ENCODE measurements at places on chromosomes 4 and X.

DNA sequence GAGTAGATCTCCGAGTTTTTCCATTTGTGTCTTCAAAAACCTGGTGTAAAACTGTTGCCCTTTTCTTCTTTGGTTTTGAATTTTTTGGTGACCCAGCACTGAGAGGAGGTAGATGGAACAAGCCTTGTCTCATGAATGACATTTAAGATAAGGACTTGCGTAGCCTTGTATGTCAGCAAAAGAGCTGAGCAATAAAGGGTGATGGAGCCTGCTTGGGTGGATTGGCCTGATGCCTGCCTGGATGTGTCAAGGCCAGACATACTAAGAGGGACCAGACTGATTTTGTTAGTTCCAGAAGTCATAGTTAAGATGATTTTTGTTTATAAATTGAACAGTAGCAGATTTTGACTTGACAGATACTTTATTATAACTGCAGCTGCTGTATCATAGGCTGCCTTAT lies 134.9 kb downstream of the POLA1 start:
- DNase-seq, result no peak

GRCh38 chrX:11558972-11559371 lies 106.7 kb downstream of the ARHGAP6 start:
- no peak for DNase-seq

DNA sequence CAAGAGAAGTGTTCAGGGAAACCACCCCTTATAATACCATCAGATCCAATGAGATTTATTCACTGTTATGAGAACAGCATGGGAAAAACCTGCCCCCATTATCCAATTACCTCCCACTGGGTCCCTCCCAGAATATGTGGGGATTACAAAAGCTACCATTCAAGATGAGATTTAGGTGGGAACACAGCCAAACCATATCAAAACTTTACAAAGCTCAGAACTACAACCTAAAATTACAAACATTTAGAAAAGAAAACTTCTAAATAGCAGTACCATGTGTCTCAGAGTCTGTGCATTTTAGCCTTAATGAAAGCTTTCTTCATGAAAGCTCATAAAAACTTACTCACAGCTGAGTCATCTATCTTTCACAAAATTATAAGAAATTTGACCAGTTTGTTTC lies 1442.8 kb upstream of the PCDH7 start:
- DNase-seq, result no peak

GRCh38 chr4:143287572-143287923 lies 49.1 kb upstream of the GAB1 start:
- DNase-seq, result no peak

- no peak for DNase-seq
These were observed 143.8 kb downstream of the ACTRT1 start for GRCh38 chrX:127908384-127908783.

DNA sequence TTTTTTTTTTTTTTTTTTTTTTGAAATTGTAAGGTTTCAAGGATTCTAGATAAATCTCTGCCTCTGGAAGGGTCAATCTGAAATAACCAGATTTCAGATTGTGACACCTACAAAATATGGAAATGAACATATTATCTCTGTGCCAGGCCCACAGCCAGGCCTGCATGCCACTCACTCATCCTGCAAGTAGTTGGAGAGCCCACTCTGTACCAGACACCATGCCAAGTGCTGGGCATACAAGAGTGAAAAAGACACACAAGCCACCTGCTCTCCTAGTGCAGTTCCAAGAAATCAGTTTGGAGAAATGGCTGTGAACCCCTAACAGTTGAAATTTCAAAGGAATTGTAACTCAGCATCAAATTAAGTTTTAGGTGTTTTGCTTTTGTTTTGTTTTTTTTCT lies 145.9 kb upstream of the NOCT start:
- no peak for DNase-seq

DNA sequence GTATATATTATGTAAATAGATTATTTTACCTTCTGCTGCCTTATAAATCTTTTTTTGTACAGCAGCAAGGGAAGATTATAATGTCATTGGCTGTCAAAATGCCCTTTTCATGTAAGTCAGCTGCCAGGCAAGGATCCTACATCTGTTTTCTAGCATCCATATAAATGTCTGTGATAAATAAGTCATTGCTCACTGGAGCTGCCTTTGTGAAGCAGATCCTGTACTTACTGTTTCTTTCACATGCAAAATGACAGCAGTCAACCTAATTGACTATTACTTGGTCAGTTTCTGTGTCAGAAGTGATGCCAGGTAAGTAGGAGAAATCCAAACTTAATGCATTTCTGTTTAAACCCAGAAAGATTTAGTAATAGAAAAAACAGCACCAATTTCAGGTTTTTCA lies 620.7 kb downstream of the RPA4 start:
- DNase-seq, result no peak

DNA sequence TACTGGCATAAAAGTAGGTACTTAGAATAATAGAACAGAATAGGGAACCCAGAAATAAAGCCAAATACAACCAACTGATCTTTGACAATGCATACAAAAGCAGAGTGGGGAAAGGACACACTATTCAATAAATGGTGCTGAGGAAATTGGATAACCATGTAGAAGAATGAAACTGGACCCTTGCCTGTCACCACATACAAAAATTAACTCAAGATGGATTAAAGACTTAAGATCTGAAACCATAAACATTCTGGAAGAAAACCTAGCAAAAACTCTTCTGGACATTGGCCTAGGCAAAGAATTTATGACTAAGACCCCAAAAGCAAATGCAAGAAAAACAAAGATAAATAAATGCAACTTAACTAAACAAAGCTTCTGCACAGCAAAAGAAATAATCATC lies 45.6 kb downstream of the ARFIP1 start:
- no peak for DNase-seq

DNA sequence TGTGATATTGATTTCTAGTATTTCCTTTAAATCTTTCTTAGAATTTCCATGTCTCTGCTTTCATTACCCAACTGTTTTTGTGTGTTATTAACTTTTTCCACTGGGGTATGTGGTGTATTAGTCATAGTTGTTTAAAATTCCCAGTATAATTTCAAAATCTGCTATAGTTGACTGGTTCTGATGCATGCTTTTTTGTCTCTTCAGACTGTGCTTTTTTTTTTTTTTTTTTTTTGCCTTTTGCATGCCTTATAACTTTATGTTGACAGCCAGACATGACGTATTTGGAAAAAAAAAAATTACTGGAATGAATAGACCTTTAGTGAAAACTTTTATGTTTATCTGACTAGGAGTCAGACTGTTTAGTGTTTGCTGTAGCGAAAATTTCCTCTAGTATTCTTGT lies 580.4 kb downstream of the ANKRD50 start:
- DNase-seq, result no peak

DNA sequence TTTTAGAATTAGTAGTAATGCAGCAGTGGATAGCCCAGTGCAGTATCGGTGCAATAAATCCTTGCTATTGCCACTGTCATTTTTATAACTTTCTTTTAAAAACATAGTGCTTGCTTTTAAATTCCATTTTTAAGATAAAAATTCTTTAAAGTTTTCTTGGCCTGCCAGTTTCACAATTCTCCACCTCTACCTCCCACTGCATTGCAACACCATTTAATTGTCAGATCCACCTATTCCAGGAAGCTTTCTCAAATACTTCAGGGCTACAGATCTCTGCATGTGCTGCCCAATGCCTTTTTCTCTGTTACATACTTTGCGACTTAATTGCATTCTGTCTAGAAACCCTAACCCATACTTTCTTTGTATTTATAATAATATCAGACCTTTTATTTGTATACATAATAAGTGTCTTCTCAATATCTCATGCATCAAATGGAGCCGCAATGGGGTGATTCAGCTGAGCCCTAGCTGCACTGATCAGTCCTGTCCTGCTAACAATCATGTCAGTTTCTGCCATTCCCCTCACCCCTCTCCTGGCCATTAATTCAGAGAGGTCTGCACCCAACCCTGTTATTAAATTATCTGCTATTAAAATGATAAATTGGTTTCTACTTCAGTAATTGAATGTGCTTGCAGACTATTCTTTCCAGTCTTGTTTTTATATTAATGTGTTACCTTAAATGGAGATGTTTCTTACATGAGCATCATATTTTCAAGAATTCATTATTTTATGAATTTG lies 193.1 kb downstream of the SLIT2 start:
- no peak for DNase-seq

GRCh38 chr4:148445071-148445859 lies 3.1 kb upstream of the NR3C2 start:
- peak; percentile 55 for DNase-seq

GRCh38 chr4:54937501-54937900 lies 187.9 kb downstream of the KDR start:
- no peak for DNase-seq

GRCh38 chr4:7381221-7381889 lies 53.4 kb downstream of the PSAPL1 start:
- no peak for DNase-seq

DNA sequence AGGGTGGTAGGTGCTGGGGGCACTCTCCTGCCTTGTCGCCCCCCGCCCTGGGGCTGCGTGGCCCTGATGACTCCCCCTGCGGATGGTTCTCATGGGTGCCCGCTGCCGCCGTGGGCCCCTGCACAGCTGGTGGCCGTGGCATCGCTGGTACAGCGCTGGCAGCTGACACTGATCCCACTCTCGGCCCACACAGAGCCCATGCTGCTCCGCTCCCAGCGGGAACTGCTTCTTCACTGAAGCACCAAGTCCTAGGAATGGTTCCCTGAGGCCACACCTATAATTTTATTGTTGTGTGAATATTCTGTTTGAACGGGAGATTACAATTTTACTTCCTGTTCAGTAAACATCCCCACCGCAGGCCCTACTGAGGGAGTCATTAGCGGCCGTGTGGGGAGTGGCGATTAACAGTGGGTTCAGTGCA lies 138.6 kb upstream of the NKX1-1 start:
- DNase-seq, result no peak

GRCh38 chr4:8356856-8357255 lies 83.7 kb downstream of the ACOX3 start:
- no peak for DNase-seq

DNA sequence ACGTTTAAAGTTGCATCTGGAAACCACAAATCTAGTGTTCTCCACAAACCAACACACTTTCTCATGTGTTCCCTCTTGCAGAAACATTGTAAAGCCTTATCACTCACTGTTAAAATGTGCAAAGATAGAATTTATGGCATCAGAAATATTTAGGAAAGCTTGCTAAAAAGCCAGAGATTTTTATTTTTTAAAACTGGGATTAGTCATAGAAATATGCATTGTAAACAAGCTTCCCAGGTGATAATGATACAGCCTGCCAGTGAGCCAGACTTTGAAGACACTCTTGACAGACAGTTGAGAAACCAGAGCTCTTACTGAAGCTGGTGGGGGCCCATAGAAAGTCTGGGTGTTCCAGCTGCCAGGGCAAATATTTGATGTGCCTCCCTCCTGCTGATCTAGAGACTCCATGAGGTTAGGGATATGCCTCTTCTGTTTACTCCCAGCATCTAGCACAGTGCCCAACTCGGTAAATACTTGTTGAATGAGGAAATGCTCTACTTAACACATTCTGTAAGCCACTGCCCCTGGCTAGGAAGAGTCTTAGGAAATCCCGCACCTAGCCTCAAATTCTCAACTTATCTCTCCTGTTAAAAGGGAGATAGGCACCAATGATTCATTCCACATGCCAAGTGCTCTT lies 179.0 kb upstream of the RASGEF1B start:
- DNase-seq, result no peak

DNA sequence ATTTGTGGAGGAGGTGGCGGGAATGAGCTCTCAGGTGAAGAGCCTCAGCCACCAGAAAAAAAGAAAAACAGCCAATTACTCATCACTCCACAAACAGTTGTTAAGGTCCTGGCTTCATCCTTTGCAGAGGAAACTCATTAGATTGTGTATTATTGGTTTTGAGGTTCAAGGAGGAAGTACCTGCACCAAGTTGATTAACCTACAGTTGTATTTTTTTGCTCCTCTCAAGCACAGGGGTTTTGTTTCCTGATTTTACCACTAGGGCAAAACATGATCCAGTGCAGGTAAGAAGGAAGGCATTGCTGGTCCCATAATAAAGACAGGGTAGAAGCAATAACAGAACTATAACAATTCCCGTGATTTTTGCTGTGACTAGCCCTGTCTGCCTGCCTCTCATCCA lies 84.0 kb upstream of the QRFPR start:
- DNase-seq, result no peak

- peak; percentile 4 for DNase-seq
These were observed 756.1 kb downstream of the SH3BGRL start for GRCh38 chrX:81957900-81958545.

DNA sequence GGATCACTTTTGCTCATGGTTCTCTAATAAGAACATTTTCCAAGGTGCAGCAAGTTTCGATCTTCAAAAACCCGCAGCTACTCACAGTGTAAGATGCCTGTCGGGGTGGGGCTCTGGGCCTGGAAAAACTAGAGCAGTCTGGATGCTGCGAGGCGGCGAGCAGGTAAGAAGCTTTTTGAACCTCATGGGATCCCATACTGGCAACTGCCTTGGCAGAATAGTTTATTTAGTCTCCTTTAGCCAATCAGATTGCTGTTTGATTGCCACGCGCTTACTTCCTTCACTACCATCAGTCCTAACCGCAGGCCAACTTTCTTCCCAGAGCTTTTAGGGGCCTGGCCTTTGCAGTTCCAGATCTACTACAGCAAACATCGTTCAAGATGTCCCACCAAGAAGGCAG lies 61.3 kb upstream of the MAGEB10 start:
- DNase-seq, result no peak

DNA sequence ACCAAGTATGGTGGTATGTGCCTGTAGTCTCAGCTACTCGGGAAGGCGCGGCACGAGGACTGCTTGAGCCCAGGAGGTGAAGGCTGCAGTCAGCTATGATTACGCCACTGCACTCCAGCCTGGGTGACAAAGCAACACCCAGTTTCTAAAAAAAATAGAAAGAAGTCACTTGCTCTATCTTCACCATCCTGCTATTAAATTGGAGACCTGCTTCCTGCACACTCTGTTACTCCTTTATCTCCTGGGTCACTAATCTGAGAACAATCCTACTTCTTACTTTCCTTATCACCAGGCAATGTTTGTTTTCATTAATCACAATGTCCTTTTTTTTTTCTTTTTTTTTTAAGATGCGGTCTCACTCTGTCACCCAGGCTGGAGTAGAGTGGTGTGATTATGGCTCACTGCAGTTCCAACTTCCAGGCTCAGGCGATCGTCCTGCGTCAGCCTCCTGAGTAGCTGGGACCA lies 16.2 kb downstream of the PRKX start:
- DNase-seq, result no peak

- peak; percentile 47 for DNase-seq
These were observed 81.9 kb upstream of the QRFPR start for GRCh38 chr4:121462660-121463261.

GRCh38 chr4:4395849-4396627 lies 9.1 kb downstream of the NSG1 start:
- DNase-seq, result no peak

DNA sequence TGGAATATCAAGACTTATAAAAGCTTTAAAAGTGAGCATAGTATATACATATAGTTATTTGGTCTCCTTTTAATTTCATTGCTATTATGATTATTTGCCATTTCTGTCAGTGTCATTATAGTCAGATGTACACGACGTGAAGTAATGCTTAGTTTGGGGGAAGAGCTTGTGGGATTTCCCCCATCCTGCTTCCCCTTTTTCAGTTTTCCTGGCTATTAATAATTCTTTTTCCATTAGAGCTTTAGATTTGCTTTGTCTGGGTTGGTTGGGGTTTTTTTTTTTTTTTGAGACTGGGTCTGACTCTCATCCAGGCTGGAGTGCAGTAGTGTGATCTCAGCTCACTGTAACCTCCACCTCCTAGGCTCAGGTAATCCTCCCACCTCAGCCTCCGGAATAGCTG lies 5.4 kb downstream of the ABCE1 start:
- no peak for DNase-seq

GRCh38 chr4:22485737-22486136 lies 30.1 kb downstream of the ADGRA3 start:
- DNase-seq, result no peak

Measured in Caki2 (cell line).